ENCODE measurements at places on chromosomes 2 and 18. TPM values are rescaled to one million over a fixed set of nuclear protein-coding genes. Genes with fewer than 3 reads are reported as not detected.

ATP9B gene
- total RNA-seq, result 28.8 TPM

NDC80 gene
- total RNA-seq, result not detected

MC4R gene
- 0.28 TPM for total RNA-seq

CNTNAP5 gene
- not detected for total RNA-seq

COL3A1 gene
- 237 TPM for total RNA-seq

MOCOS gene
- total RNA-seq, result 6.0 TPM

SERPINB3 gene
- total RNA-seq, result not detected

KLHL30 gene
- 0.79 TPM for total RNA-seq

FOXD4L1 gene
- 0.24 TPM for total RNA-seq

GAREM2 gene
- total RNA-seq, result 2.3 TPM

UBR3 gene
- total RNA-seq, result 90.3 TPM

TRPM8 gene
- total RNA-seq, result not detected

IL36B gene
- total RNA-seq, result not detected

CDCA7 gene
- total RNA-seq, result not detected

DHRS9 gene
- total RNA-seq, result 3.0 TPM

SERPINB4 gene
- total RNA-seq, result not detected

TLX2 gene
- total RNA-seq, result not detected

MZT2B gene
- 59.2 TPM for total RNA-seq
